ENCODE measurements at places on chromosomes 7 and 10. TPM values are rescaled to one million over a fixed set of nuclear protein-coding genes. Genes with fewer than 3 reads are reported as not detected.

DNA sequence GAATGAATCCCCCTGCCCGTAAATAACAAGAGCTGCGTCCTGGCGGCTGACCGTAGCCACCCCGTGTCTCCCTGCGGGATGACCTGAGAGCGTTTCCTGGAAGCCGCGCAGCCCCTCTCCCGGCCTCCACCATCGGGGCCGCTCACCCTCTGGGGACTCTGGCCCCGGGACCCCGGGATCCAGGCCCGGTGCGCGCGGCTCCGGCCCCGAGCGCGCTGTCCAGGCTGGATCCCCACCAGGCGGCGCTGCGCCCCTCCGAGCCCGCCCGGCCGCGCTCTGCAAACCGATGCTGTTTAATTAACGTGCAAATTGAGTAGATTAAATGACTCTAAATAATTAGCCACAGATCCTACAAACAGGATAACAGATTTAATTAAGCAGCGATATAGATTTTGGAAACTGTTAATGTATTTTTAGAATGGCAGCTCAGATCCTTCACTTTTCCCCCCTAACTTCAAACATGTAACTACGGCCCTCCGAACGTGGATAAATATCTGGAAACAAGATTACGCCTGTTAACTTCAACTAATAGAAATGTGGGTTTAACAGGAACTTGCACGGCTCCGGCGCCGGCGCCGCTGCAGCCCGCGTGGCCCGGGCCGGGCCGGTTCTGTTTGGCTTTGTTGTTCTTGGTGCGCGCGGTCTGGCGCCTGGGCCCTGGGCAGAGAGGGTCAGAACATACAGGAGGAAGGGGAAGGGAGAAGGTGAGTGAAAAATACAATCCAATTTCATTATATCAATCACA lies 7.1 kb upstream of the UNCX start:
- no peaks in the 10 kb centered on the region for H3K36me3 ChIP-seq
- H3K27me3 ChIP-seq: peaks cover 66% of the 10 kb centered on the region
- DNase-seq: peak; percentile 19
- no peak overlapping the region for H3K4me3 ChIP-seq
- no peaks in the 10 kb centered on the region for H3K4me1 ChIP-seq
- no peak overlapping the region for H3K27ac ChIP-seq

DNA sequence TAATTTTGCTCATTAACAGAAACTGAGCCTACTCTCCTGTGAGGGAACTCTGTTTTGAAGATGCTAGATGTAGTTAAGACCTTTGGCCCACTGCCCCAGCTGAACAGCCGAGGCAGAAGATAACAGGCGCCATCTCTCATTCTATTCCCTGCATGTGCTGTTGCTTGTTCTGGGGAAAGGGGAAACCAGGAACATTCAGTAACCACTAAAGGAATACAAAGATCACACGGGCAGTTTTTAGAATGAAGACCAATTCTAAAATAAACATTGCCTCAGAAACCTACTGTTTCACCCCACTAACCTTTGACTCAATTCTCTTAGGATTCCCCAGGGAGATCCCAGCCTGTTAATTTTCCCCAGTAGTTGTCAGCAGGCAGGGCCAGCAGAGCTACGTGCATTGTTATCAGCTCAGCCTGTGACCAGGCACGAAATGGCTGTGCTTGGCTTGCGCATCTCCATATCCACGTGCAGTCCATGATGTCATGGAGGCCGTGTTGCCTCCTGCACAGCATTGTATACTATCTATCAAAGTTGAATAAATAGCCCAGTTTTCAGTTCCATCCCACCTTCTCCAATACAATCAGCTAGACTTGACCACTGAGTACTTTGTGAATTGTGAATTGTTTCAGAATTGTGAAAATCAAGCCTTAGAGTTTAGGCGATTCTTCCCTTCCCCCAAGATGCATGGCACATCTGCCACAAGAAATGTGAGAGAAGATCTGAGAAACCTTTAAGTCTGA lies 36.0 kb downstream of the ANK3 start:
- no peak overlapping the region for H3K4me3 ChIP-seq
- no peaks in the 10 kb centered on the region for H3K36me3 ChIP-seq
- no peak overlapping the region for H3K27ac ChIP-seq

HSPA14 gene
- 17.5 TPM for total RNA-seq

- H3K36me3 ChIP-seq: peaks cover 7% of the 10 kb centered on the region
- no peak overlapping the region for H3K4me3 ChIP-seq
- H3K4me1 ChIP-seq: peaks cover 9% of the 10 kb centered on the region
- no peak overlapping the region for H3K27ac ChIP-seq
- H3K27me3 ChIP-seq: no peaks in the 10 kb centered on the region
Observed at GRCh38 chr7:105141068-105141467, 127.1 kb downstream of the KMT2E start.

GRCh38 chr7:76359111-76359977 lies 553 bp upstream of the YWHAG start:
- peaks cover 31% of the 10 kb centered on the region for H3K36me3 ChIP-seq
- no peaks in the 10 kb centered on the region for H3K27me3 ChIP-seq
- peak; percentile 95 for DNase-seq
- peak overlapping the region; percentile 75 for H3K27ac ChIP-seq

DNA sequence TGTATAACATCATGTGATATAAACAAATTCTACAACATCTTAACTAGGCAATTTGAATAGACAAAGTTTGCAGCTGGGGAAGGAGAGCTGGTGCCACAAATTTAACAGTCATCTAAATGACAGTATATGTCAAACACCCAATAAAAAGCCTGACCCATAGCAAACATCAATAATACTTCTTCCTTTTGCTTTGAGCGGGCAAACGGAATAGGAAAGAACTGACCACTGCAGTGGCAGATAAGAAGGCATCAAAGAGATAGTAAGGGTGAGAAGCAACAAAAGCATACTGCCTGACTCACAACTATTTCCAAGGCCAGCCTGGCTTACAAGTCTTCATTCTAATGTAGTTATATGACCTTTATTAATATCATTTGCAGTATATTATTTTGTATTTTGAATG lies 99.9 kb downstream of the LRRN3 start:
- DNase-seq: no peak
- H3K4me1 ChIP-seq: no peaks in the 10 kb centered on the region
- no peaks in the 10 kb centered on the region for H3K27me3 ChIP-seq
- no peak overlapping the region for H3K4me3 ChIP-seq
- H3K36me3 ChIP-seq: no peaks in the 10 kb centered on the region

TMEM270 gene
- total RNA-seq: not detected

DNA sequence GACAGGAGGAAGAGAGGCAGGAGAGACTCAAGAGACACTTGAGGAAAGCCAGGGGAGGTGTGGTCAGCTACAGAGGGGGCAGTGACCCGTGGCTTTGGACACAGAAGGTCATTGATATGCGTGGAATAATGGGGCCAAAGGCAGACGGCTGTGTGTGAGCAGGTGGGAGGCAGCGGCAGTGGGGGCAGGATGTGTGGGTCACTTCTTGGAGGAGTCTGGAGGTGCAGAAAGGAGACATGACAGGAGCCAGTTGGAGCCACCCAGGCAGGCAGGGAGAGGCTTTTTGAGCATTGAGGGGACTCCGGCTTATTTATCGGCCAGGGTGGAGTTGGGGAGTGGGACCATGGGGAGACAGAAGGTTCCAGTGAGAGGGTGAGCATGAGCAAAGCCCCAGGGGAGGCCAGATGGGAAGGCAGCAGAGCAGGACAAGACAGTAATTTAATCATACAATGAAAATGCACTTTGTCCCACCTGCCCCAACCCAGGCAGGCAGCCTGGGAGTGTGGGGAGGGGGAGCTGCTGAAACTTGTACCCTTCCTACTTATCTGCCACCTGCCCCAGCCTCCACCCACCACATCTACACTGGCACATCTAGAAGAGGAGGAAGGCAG lies 5.0 kb downstream of the LDB3 start:
- no peak overlapping the region for H3K27ac ChIP-seq
- no peaks in the 10 kb centered on the region for H3K36me3 ChIP-seq
- DNase-seq: no peak
- H3K27me3 ChIP-seq: no peaks in the 10 kb centered on the region
- H3K4me1 ChIP-seq: peaks cover 34% of the 10 kb centered on the region

DNA sequence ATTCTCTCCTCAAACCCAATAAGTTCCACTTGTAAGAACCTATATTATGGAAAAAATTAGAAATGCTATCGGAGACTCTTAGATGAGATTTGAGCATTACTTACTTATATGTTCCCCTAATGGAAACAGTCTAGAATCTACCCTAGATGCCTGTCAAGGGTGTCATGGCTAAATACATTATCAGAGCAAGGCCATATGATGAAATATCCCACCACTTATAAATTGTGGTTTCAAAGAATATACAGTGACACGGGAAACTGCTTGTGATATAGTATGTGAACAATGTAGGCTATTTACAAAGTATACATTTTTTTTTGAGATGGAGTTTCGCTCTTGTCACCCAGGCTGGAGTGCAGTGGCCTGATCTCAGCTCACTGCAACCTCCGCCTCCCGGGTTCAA lies 46.3 kb upstream of the CTBP2 start:
- no peak overlapping the region for H3K4me3 ChIP-seq
- no peak for DNase-seq
- peaks cover 4% of the 10 kb centered on the region for H3K4me1 ChIP-seq
- H3K36me3 ChIP-seq: no peaks in the 10 kb centered on the region
- H3K27me3 ChIP-seq: no peaks in the 10 kb centered on the region
- H3K27ac ChIP-seq: no peak overlapping the region

- no peak overlapping the region for H3K4me3 ChIP-seq
- no peaks in the 10 kb centered on the region for H3K4me1 ChIP-seq
- no peak for DNase-seq
- no peak overlapping the region for H3K27ac ChIP-seq
- peaks cover under 1% of the 10 kb centered on the region for H3K27me3 ChIP-seq
Observed at GRCh38 chr10:99443500-99443899, 13.1 kb upstream of the GOT1 start.

DNA sequence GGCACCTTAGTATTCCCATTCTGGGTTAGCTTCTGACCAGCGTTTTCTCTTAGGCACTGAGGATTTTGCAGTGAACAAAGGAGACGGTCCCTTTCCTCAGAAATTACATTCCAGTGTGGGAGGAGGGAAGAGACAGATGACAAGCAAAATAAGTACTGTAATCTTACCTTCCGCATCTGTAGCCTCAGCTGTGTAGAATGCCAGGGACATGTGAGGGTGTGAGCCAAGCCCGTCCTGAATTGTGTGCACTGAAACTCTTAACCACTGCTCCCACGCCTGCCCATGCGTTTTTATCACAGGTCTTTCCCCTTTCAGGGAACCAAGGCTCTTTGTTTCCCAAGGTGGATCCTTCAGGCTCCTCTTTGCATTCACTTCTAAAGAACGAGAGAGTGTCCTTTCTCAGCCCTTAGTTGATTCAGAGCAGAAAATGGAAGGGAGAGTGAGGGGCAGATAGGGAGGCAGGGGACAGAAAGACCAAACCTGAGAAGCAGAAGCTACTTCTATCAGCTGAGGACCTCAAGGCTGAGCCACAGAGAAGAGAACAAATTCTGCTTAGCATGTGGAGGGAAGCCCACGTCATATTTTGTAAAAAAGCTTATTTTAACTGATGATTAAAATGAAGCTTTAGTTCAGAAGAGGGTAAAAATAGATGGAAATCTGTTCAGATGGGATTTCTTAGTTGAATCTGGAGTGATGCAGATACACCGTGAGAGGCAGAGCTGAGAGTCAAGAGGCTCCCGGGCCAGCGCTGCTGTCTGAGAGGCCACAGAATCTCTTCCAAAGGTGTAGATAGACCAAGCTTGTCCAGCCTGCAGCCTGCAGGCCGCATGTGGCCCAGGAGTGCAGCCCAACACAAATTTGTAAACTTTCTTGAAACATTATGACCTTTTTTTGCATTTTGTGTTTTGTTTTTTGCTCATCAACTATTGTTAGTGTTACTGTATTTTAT lies 122.5 kb downstream of the CCNY start:
- H3K27me3 ChIP-seq: no peaks in the 10 kb centered on the region
- no peaks in the 10 kb centered on the region for H3K36me3 ChIP-seq
- no peak for DNase-seq
- no peak overlapping the region for H3K27ac ChIP-seq
- H3K4me3 ChIP-seq: no peak overlapping the region

GRCh38 chr7:45100761-45101480 lies 10.6 kb downstream of the TBRG4 start:
- no peaks in the 10 kb centered on the region for H3K4me1 ChIP-seq
- H3K27me3 ChIP-seq: no peaks in the 10 kb centered on the region
- peaks cover 62% of the 10 kb centered on the region for H3K36me3 ChIP-seq

ZNF425 gene
- total RNA-seq: 1.6 TPM
